ENCODE measurements at places on chromosomes 2 and 18. TPM values are rescaled to one million over a fixed set of nuclear protein-coding genes. Genes with fewer than 3 reads are reported as not detected.
A peak's percentile ranks its signal among the peaks of the same experiment; 100 is the strongest.

DNA sequence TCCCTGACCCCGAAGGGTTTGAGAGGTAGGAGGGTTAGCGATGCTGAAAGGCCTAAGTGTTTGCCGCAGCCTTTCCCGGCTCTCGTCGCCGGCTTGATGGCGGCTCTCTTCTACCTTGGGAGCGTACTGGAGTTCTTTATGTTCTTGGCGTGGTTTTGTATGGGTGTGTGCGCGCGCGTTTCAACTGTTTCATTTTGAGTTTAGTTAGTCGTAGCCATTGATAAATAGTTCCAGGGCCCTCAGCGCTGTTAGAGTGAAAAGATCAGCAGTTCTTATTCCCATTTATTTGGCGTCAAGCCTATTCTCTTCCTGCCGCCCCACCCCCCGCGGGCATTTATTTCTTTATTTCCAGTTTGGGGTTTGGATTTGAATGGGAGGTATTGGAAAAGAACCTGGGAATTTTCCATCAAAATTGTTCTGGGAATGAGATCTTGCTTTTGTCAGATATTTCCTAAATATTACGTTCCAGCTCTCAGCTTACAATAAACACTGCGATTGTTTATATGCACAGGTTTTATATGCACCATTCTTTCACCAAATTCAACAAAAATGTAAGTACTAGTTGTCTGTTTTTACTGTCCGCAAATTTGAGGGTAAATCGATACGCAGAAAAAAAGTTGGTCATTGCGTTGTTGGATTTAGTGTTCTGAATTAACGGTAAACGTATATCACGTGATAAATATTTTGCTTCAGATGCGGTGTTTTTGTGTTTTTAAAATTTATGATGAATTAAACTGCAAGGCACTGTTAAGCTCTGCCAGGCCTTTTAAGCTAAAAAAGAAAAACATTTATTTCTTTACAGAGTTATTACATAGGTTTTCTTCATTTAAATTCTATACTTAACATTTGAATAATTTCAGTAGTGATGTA lies 954 bp downstream of the CCNT2 start:
- DNase-seq, result no peak

- DNase-seq, result no peak
Observed at GRCh38 chr2:236369661-236370062, 105.5 kb upstream of the ASB18 start.

DNA sequence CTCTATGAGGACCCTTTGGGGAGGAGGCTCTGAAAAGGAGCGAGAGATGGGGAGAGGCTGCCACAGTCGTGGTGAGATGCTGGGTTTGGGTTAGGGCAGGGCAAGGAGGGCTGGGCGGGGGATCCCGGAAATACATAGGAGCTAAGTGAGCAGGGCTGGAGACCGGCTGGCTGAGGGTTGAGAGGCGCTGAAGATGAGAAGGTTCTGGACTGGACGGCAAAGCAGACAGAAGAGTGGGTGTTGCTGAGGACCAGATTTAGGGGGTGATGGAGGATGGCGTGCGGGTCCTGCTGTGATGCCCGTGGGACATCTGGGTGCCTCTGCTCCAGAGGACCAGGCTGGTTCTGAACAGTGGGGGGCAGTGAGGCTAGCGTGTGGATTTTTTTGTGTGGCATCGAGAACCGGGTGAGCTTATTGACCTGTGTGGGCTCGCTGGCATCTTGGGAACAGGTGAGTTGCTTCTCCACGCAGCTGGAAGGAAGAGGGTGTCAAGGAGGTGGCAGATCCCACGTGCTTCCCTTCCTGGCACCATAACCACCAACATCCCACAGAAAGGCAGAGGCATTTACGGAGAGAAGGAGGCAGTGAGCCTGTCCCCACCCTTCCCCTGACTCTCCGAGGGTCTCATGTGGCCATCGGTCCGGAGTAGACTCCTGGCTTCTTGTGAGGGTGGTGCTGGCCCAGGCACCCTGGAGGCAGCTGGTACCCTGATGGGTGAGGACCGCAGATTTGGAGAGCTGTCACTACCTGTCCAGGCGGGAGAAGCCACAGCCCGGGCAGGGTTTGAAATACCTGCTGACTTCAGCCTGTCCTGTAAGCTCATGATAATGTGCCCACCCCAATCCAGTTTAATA lies 70.3 kb downstream of the ASB1 start:
- DNase-seq, result no peak

- no peak for DNase-seq
Observed at GRCh38 chr18:39958876-39959275, 1996.2 kb upstream of the PIK3C3 start.

- DNase-seq, result no peak
Observed at GRCh38 chr18:57050310-57050949, 96.5 kb upstream of the BOD1L2 start.

- no peak for DNase-seq
Observed at GRCh38 chr2:176959614-176960013, 253.0 kb upstream of the HNRNPA3 start.

DNA sequence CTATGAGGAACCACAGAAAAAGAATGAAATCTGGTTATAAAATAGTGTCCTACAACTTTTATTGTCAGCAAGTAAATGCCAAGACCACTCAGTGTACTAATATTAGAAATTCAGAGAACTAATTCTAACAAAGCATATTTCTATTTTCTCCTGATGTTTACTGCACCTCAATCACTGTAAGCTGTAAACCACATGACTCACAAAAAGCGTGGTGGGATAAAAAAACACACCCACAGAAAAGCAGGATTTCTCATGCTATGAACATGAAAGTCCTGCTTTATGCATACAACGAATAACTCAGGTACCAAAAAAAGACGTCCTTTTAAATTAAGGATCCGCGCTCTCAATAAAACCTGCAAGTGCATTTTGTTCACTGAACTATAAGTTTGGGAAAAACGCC lies 797 bp downstream of the TXNL4A start:
- no peak for DNase-seq

GRCh38 chr2:199484927-199485326 lies 27.2 kb upstream of the SATB2 start:
- no peak for DNase-seq

DNA sequence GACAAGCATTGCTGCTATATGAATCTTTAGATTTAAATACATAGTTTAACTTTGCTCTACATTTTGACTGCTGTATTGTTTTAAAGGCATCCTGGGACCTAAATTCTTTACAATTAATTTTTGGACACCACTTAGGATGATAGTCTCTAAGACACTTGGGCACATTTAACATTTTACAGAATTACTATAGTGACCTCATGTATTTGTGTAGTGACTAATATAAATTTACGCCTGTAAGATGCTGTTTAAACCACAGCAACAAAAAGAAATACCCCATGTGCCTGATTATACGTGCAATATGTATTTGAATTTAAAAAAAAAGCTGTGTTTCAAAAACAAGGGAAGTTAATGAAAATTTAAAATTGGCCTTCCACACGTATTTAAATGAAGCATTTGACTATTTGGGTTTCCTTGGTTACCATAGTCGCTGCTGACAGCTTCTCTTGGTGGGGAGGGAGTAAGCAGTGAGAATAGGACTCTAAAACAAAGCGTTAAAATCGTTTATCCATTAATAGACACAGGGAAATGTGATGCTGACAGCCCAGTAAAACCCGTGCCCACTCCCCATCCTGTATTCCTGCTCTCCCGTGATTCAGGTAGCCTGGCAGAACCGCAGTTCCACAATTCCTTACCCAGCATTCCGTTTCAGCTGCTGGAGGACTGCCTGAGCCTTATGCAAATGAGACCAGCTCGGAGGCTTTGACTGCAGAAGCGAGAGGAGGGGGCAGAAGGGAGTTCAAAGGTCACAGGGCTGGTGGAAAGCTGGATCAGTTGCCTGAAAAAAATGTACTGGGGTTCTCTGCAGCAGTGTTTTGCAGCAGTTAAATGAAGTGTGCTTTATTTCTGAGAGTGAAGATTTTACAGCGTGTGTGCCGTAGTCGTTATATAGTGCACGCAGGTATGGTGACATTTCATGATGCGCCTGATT lies 104.3 kb downstream of the CSRNP3 start:
- peak; percentile 38 for DNase-seq

GRCh38 chr2:109647636-109648035 lies 33.5 kb downstream of the SOWAHC start:
- DNase-seq, result no peak

DNA sequence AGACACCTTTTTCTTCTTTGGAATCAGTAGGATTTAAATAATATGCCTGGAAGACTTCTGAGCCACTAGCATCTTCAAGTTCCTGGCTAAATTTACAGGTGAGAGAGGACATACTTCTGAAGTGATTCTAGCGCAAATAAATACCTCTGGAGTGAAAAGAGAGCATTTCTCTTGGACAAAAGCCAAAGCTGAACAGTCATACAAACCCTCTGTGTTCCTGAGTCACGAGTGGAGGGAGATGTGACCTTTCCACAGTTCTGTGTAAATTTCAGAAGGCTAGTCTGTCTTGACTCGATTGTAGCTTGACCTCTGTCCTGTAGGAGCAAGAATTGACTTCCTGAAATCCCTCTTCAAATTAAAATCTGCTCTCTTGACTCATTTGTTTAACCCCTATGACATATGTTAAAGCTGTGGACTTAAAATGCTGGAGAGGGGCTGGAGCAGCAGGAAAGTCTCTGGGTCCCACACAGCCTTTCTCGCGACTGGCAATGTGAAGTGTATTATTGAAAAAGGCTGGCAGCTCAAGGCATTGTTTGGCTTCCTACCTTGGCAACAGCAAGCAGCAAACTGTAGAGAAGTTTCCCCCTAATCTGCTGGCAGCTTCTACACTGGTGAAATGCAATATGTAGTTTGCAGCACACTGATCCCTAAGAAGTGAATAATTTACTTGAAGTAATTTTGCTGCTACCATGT lies 79.6 kb upstream of the GCFC2 start:
- DNase-seq, result no peak

DNA sequence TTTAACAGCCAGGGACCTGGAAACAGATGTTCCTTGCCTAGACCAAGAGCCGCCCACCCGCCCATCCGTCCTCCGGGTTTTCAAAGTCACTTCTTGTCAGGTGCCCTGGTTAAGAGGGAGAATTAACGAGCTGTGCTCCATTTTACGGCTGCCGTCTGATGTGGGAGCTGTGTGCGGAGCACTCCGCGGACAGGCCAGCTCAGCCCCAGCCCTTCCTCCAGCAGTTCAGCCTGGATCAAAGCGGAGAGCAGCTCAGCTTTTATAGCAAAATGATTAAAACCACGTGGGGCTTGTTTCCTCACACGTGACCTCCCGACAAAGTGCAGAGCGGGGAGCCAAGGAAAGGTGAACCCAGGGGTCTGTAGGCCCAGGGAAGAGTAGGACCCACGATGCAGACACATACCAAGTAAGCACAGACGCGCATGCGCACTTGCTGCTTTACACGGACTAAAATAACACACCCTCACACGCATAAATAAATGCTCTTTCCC lies 46.1 kb upstream of the PKDCC start:
- DNase-seq, result no peak

DNA sequence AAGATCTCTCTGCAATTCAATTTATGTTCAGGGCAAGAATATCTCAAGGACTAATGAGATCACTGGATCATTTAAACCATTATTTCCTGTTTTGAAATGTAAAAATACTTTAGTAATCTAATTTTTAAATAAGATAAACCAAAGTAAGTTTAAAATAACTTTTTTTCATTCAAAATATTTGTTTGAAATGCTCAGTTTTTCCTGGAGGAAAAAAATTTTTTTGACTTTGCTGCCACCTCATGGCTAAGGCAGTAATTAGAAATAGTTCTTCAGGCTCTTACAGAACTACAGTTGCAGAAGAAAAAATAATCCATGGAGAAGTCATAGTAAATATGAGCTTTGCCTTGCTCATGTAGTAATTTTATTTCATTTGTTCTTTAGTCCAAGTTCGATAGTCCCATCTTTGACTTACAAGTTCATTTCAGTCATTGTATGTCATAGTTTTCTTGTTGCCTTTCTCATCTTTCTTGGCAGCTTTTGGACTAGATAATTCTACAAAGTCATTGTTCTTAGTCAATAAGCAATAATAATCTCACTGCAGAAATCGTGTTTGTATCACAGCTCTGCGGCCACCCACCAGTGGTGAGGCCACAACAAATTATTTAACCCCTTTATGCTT lies 127.4 kb downstream of the DPP4 start:
- no peak for DNase-seq

DNA sequence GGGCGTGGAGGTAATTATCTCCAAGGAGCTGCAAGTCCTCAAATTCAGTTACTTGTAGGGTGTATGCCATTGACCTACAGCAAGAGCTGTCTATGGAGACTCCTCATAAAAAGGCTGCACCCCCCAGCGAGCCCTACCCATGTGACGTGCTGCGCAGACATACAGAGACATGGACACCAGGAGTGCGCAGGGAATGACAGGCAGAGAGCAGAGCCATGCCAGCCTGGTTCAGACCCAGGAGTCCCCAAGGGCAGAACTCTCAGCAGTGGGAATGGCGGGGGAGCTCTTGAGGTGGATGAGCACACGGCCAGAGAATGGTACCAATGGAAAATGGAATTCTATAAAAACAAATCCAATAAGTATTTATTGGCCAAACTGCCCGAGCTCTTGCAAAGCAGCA lies 310.1 kb downstream of the MYCN start:
- DNase-seq, result no peak

GRCh38 chr2:190847504-190848081 lies 33.0 kb upstream of the GLS start:
- no peak for DNase-seq

DNA sequence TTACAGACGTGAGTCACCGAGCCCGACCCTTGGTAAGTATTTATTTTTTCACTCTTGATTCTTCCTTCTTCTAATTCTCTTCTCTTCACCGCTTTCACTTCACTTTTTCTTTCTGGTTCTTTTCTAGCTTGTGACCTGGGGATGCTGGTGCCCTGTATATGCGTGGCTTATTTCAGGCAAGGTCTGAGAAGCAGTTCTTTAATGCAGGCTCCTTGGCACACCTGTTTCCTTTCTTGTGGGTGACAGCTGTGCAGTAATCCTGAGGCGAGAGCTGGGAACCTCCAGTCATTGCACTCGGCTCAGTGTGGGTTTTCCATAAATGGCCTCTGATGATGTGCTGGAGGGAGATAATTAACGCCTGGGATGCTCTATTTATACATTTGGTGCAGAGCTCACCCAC lies 193.8 kb downstream of the TSN start:
- DNase-seq, result no peak

DNA sequence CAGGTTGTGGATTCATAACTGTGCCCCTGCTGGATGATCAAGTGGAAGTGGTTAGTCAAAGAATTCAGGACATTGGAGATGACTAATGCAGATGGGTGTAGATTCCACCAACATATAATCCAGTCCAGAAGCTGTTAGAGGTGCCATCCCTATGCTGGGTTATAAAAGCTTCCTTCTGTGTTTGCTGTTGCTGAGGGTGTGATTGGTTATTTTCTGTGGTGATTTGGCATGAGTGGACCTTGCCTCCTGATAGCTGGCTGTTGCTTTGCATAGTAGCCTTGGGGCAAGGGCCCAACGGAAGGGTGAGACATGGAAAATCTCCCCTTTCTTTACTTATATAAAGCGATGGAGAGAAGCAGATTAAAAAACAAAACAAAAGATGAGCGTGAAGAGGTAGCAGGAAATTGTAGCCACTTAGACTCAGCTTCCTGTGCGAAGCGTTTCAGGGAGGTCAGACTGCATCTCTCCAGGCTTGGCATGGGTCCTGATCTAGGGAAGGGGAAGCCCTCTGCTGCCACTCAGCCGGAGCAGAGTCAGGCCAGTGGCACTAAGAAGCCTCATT lies 190.4 kb downstream of the FMNL2 start:
- no peak for DNase-seq

GRCh38 chr2:73885406-73885805 lies 7.4 kb upstream of the ACTG2 start:
- no peak for DNase-seq

TTC31 gene
- total RNA-seq, result 28.8 TPM

CPO gene
- total RNA-seq, result 1.9 TPM

KCNF1 gene
- total RNA-seq, result 0.90 TPM

All from H1 (cell line).